ENCODE measurements at places on chromosomes 5 and 9. TPM values are rescaled to one million over a fixed set of nuclear protein-coding genes. Genes with fewer than 3 reads are reported as not detected.

GRCh38 chr9:93154293-93154903 lies 20.3 kb upstream of the NINJ1 start:
- H3K4me3 ChIP-seq: no peak overlapping the region
- no peak for DNase-seq

DNA sequence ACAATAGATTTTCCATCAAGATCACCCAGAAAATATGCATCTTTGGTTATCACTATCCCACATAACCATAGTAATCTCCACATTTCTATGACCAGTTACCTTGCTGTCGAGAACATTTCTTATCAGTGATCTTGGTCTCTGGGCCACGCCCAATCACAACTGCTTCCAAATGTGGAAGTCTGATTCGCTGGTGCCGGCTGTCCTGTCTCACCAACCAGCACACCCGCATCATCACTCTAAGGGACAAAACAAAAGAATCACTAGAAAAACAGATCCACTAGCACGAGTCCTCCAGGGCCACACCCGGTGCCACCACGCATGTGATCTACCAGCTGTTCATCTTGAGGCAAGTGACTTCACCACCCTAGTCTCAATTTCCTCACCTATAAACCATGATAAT lies 11.8 kb downstream of the APTX start:
- peaks cover 4% of the 10 kb centered on the region for H3K4me1 ChIP-seq
- no peak overlapping the region for H3K4me3 ChIP-seq
- H3K36me3 ChIP-seq: no peaks in the 10 kb centered on the region

- H3K36me3 ChIP-seq: no peaks in the 10 kb centered on the region
- H3K4me3 ChIP-seq: no peak overlapping the region
- H3K27me3 ChIP-seq: no peaks in the 10 kb centered on the region
- H3K4me1 ChIP-seq: no peaks in the 10 kb centered on the region
Observed at GRCh38 chr9:118364266-118365106, 660.3 kb downstream of the TLR4 start.

GRCh38 chr9:116377179-116377798 lies 223.7 kb downstream of the PAPPA start:
- no peaks in the 10 kb centered on the region for H3K4me1 ChIP-seq
- no peaks in the 10 kb centered on the region for H3K27me3 ChIP-seq
- H3K36me3 ChIP-seq: no peaks in the 10 kb centered on the region

ARSI gene
- 1.4 TPM for total RNA-seq

MCTP1 gene
- 5.2 TPM for total RNA-seq

Data from ovary (tissue), 10 donors.